ENCODE measurements at places on chromosomes 4 and X.

- no peak for DNase-seq
These were observed 153.7 kb upstream of the GYPA start for GRCh38 chr4:144294211-144294610.

DNA sequence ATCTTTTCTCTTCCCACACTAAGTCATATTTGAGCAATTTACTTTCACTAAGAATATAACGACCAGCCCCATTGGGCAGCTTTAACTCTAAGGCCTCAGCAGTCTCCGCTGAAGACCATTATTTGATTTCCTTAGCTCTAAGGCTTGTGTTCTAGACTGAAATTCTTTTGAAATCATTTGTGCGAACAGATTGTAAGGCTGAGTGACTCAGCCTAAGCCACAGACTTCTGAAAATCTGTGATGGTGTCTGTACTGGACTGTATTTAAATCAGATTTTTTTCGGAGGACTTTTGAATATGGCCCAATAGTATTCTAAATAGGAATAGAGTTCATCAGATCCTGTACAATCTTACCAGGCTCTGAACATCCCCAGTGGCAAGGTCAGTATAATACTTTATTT is 150.3 kb upstream of the TECRL start:
- DNase-seq: no peak

DNA sequence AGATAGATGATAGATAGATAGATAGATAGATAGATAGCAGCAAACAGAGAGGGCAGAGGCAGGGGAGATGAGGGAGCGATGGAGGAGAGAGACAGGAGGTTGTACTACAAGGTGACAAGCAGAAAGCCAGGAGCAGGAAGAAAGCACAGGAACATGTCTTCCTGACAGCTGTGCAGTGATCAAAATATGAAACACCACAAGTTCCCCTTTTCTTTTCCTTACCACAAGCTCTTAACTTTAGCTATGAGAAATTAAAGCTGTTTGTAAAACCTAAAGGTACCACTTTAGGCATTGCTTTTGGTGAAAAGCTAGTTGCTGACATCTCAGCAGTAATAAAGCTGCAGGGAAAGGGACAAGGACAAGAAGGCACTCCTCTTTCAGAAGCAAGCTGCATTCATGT is 9.1 kb upstream of the MAGED4B start:
- DNase-seq: no peak

DNA sequence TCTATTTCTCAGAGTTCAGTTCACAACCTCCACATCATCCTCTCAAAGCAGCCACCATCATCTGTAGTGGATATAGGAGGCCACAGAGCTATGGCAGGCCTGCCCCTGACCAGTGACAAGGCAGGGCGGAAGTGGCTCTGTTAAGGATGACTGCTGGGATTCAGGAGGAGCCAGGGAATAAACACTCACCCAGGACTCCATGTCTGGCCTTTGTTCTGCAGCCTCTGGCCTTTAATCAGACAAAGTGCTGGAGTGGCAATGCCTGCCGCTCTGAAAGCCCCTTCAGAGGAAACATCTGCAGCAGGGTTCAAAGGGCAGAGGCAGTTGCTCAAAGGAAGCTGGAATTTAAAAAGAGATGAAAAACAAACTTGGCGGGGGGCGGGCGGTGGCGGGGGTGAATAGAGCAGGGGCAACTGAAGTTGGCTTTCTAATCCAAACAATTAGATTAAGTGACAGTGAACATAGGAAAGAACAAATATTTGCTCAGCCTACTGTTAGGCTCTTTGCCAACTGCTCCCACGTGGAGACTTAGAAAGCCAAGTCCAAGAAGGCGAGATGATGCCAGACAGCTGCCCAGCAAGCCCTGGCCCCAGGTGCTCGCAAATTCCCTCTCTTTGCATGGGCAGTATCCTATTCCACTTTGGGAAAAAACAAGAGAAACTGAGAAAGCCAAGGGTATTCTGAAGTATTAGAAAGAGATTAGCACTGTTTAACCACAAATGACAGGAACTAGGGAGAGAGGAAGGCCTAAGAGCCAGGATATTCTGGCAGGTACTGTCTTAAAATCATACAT is 5.5 kb downstream of the MPP1 start:
- DNase-seq: no peak

GRCh38 chr4:141684785-141685184 is 48.4 kb downstream of the IL15 start:
- DNase-seq: no peak

- DNase-seq: no peak
These were observed 491.6 kb upstream of the AADAT start for GRCh38 chr4:170581322-170581721.

GRCh38 chr4:95289028-95289634 is 259.6 kb downstream of the UNC5C start:
- no peak for DNase-seq

- no peak for DNase-seq
These were observed 158.4 kb downstream of the INPP4B start for GRCh38 chr4:142687547-142688275.

DNA sequence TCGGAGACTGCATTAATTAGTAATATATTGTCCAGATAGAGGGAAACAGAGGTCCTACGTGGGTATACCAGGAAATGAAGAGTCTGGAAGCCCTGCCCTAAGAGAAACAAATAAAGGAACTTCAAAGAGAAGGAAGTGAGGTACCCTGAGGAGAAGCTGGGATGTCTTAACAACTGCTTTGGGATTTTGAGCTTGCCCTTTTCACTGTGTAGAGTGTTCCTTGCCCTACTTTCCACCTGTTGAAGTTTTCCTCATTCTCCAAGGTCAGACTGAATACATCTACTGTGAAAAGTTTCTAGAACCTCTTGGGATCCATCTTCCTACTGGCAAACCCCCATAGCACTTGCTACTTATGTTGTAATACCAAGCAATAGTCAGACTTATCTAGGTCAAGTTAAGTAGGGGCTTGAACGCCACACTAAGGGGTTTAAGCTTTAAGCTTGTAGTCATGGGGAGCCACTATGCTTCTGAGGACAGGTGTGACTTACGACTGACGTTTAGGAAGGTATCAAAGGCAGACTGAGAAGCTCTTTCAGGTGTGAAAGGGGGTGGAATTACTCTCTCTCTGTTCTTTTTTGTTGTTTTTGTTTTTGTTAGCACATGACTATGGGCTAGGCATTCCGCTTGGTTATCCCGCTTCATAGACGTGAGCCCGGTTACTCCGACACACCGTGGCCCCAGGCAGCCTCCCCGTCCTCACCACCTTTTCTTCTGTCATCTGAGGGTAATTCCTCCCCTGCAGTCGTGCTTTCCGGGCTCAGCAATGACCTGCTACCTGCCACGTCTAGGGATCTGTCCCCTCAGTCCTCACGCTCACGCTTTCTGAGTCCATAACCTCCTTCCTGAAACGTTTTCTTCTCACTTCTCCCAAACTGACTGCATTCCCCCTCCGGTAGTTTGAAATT is 959 bp upstream of the REST start:
- DNase-seq: no peak

DNA sequence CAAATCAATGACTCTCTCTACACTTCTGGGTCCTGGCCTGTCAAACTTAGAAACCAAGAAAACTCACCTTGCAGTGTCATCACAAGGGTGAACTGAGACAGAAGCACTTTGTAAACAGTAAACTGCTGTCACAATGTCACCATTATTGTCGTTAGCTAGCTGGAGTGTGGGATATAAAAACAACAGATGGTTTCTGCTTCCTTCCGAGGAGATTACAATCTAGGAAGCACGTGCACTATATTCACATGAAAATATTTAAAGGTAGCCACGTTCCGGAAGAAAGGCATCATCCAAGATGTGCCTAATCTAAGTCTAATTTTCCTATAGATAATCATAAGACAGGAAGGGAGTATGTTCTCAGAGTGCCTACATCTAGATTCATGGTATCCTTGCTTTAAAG is 64.7 kb upstream of the ACSL1 start:
- no peak for DNase-seq

GRCh38 chrX:119488749-119489148 is 20.5 kb downstream of the SLC25A5 start:
- DNase-seq: peak; percentile 21

DNA sequence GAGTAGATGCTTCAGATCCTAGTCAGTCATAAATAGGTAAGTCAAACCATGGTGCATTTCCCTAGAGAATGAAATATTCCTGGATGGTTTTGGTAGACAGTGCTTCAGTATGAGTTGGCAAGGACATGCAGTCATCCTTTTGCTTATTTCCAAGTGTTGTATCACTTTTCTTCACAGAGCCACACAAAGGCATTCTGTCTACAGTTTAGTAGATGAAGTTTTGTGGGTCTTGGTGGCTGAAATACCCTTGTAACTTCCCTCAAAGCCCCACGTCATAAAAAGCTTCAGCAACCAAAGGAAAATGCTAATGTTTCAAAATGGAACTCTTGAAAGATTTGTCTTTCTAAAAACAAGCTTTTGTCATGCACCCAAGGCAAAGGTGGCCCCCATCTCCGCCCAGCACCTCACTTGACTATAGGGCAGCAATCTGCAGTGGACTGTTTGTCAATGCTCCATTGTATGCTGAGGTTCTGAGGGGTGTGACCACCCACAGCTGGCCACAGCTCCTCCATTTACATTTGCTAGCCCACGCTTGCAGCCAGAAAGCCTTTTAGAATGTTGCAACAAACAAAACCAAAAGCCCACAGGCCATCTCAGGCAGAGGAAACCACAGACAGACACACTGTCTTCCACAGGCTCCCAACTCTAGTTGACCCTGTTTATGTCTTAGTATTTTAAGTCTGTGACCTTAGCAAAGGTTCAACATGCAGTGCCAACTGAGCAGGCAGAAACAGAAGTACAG is 87.1 kb upstream of the FAM9C start:
- no peak for DNase-seq

DNA sequence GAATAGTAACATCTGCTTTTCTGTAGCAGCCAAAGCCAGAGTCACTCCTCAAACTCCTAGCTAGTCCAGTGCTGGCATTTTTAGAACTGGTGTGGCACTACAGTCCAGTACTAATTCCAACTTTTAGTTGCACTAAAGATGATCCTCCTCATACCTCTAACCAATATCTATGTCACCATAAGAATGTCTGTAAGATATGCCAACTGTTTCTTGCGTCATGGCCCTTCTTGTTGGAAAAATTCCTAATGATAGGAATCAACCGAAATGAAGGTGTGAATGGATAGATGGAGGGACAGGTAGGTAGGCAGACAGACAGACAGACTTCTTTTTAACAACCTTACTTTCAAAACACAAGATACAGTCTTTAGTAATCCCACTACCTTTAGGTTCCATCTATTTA is 74.6 kb upstream of the PRSS48 start:
- no peak for DNase-seq

DNA sequence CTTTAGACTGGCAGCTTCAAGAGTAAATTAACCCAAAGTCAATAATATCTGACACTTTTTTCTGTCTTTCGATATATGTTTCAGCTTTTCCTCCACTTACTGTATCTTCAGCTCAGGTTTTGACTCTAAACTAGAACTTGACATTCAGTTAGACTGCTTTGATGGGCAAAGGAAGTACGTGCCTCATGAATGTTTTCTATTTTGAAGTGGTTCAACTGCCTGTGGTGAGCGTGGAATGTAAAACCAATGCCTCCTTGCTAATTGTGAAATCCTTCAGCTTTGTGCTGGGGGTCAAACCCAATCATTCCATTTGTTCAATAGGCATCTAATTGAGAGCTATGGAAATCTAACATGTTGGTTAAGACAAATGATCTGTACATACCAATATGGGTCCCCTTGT is 857.0 kb upstream of the HTR2C start:
- no peak for DNase-seq

GRCh38 chrX:68365341-68365740 is 68.0 kb downstream of the OPHN1 start:
- no peak for DNase-seq

DNA sequence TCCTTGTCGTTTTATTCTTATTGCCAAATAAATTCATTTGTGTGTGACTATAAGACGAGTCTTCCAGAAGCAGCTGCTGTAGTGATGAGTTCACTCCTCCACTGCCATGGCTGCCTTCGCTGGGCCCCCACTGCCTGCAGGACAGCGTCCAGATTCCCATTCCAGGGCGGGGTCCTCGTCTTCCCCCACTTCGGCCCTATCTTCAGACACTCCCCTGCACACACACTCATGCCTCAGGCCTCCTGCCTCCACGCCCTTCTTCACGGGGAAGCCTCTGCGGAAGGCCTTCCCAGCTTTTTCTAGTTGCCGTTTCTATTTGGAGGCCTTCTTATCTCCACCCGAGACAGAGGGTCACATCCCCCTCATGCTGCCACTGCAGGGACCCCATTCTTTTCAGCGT is 80.4 kb downstream of the SHROOM2 start:
- DNase-seq: no peak

DNA sequence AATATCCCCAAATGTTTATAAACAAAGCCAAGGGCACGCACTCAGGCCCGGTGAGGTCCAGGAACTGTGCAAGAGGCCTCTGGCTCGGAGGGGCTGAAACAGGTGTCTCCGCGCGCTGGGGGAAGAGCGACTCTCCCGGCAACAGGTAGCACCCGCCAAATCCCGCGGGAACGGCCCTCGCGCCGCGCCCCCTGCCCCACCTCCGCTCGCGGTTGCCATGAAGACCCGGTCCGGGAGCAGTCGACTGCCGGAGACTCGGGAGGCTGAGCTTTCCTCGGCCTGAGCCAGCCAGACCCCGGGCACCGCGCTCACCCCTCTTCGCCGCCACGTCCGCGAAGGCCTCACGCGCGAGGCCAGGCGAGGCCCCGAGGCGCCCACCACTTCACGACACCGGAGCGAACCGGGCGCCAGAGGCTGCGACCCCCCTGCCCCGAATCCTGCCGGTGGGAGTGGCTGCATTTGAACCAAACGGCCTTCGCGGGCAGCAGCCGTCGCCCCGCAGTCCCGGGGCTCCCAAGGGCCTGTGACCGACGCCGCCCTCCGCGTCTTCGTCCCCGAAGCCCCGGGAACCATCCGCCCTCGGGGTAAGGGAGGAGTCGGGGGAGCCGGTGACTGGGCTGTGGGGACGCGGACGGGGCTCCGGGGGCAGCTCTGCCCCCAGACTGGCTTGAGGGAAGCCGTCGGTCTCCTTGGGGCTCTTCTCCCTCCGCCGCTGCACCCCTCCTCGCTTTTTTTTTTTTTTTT is at the start of gene NSUN7:
Gene NSUN7, plus strand, starts transcription at position 239 of the 744 bp plus-strand sequence. CDS start 739 bp downstream, outside the sequence.
- DNase-seq: no peak

- DNase-seq: no peak
These were observed 80.8 kb upstream of the CLNK start for GRCh38 chr4:10765386-10765785.

- DNase-seq: no peak
These were observed 2267.9 kb upstream of the AGA start for GRCh38 chr4:179709961-179710624.

Measured in activated CD4-positive, alpha-beta T cell treated with anti-CD3 and anti-CD28 coated beads, Interleukin-2, amount 50 U/mL, for 4 hours (primary cell).